ENCODE measurements at places on chromosomes 4 and X. TPM values are rescaled to one million over a fixed set of nuclear protein-coding genes. Genes with fewer than 3 reads are reported as not detected.
A peak's percentile ranks its signal among the peaks of the same experiment; 100 is the strongest.

The HPGDS gene
- total RNA-seq: not detected

DNA sequence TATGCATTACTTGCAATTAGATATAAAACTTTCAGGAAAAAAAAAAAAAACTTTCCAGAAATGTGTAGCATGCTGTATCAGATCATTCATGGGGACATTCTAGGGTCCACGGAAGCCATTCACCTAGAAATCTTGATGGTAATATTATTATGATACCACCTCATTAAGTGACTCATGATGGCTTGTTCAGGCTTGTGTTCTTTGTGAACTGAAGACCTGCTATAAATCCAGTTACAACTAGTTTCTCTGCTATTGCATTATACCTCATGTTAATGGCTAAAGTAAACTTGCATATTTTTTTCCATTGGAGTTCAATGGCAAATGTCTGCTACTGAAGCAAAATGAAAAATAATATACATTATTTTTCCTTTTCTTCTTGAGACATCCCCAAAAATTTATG is 35.3 kb upstream of the PTPN13 start:
- DNase-seq: no peak
- H3K4me3 ChIP-seq: no peak overlapping the region
- no peaks in the 10 kb centered on the region for H3K27me3 ChIP-seq
- peaks cover 13% of the 10 kb centered on the region for H3K4me1 ChIP-seq

DNA sequence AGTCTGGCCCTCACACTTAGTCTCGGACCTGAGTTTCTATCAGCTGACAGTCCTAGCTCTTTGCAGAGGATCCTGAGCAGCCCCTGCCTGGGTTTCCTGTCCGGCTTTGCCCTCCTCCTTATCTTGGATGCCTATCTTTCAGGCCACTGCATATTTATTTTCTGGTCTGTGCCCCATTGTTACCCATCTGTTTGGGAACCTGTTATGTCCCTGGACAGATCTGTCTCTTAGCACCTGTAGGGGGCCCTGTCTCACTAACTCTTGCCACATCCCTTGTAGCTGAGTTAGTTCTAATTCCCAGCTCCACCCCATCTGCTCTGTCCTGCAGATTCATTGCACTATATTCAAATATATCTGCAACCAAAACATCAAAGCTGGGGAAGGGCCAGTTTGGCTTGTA is 514.9 kb upstream of the LCORL start:
- H3K4me3 ChIP-seq: no peak overlapping the region
- H3K4me1 ChIP-seq: no peaks in the 10 kb centered on the region
- DNase-seq: no peak
- no peaks in the 10 kb centered on the region for H3K36me3 ChIP-seq
- no peak overlapping the region for H3K27ac ChIP-seq
- no peaks in the 10 kb centered on the region for H3K27me3 ChIP-seq

DNA sequence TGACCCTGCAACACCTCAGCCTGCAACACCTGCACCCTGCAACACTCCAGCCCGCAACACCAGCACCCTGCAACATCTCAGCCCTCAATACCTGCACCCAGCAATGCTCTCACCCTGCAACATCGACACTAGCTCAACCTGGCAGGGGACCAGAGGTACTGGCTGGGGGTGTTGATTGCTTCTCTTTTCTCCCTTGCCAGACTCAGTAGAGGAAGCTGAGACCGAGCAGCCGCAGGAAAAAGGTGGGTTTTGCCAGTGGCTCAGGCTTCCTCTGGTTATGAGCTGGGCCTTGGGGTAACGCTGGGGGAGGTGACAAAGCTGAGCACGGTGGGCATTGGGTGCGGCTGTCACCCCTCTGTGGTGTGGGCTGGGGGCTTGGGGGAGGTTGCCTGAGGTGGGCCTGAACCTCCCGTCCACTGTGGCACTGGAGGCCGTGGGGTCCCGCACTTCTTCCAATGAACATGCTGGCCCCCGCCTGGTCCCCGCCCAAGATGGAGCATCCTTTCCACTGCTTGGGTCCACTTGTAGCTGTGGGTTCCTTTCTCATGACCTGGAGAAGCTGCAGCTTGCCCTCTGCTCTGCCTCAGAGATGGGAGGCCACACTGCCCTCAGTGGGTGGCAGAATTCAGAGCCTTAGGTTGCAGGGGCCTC is 26.0 kb downstream of the SH3TC1 start:
- no peak for DNase-seq
- H3K27me3 ChIP-seq: no peaks in the 10 kb centered on the region
- H3K36me3 ChIP-seq: no peaks in the 10 kb centered on the region
- H3K4me1 ChIP-seq: peaks cover 16% of the 10 kb centered on the region

GRCh38 chr4:127548990-127549925 is 83.5 kb upstream of the INTU start:
- H3K27me3 ChIP-seq: no peaks in the 10 kb centered on the region
- H3K27ac ChIP-seq: no peak overlapping the region
- H3K4me1 ChIP-seq: no peaks in the 10 kb centered on the region
- peak; percentile 2 for DNase-seq
- H3K36me3 ChIP-seq: no peaks in the 10 kb centered on the region

The GUCY1A1 gene
- not detected for total RNA-seq

Measured in GM23248 (cell line).